ENCODE measurements at places on chromosomes 11 and 22. TPM values are rescaled to one million over a fixed set of nuclear protein-coding genes. Genes with fewer than 3 reads are reported as not detected.

DNA sequence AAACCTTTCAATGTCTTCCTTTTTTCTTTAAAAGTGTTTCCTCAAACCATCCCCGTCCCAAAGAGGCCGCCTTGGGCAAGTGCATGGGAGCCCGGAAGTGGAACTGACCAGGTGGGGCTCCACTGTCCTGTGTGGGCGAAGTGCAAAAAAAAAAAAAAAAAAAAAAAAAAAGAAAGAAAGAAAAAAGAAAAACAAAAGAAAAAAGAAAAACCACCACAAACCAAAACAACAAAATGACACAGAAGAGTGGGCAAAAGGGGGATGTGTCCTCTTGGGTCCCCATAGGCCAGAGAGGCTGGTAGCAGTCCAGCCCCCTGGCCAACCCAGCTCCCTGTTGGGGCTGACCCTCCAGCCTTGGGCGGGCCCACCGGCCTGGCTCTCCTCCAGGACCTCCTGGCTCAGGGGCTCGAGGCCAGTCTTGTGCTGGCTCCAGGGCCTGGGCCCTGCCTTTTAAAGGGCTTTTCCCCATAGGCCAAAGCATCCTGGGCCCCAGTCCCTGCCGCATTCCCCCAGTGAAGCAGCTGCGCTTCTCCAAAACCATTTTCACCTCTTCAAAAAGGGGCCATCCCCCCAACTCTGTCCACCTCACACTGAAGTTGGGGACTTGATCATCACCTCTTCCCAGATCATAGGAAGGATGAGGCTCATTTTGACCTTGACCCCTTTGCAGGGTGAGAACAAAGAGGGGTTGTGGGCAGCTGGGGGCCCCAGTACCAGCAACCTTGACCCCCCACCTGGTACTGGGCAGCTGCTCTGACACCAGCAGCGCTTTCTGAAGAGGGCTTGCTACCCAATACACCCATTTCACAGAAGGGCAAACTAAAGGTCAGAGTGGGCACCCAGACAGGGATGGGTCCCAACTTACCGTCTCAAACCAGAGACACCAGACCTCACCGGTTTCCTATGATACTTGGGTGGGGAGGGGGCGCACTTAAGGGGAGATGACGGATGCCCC is 9.4 kb downstream of the CBX6 start:
- no peak for DNase-seq
- peaks cover 3% of the 10 kb centered on the region for H3K4me1 ChIP-seq
- H3K36me3 ChIP-seq = no peaks in the 10 kb centered on the region

Gene IGF2
- total RNA-seq = 0.21 TPM

Gene LIPT2
- 6.8 TPM for total RNA-seq

- no peak overlapping the region for H3K4me3 ChIP-seq
- H3K4me1 ChIP-seq = no peaks in the 10 kb centered on the region
- H3K27me3 ChIP-seq = peaks cover 15% of the 10 kb centered on the region
Measured at GRCh38 chr22:48315439-48316256, 1512.0 kb downstream of the BRD1 start.

Gene THAP7
- total RNA-seq = 55.6 TPM
